ENCODE measurements at places on chromosomes 13 and 19.

GRCh38 chr13:98201189-98201588, 24.1 kb upstream of the RNF113B start:
- no peak for DNase-seq

- DNase-seq: no peak
Observed at GRCh38 chr19:723714-724113, 15.0 kb downstream of the PALM start.

- peak; percentile 19 for DNase-seq
Observed at GRCh38 chr19:16442386-16443276, 29.1 kb downstream of the EPS15L1 start.

DNA sequence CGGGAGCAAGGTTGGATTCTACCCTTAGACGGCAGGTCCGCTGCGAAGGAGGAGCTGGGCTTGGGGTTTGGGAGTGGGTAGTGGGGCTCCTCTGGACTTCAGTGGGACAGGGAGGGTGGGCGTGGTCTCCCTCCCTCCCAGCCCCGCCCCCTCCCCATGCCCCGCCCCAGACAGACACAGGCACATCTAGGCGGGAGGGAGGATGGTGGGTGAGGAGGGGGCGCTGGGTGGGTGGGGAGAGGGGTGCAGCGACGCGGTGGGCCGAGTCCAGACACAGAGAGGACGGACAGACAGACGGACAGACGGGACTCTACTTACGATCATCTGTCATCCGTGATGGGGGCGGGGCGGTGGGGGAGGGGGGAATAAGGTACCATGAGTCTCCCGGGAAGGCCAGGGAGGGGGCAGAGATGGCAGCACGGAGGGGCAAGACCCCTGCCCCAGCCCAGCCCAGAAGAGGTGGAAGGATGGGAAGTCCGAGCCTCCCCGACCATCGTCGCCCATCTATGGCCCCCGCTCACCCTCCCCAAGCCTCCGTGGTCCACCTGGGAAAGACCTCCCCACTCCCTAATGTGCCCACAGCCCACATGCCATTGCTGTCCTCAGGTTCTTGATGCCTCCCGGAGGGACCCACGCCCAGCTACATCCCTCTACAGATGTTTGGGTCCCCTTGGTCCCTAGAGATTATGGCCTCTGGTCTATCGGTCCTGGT, 64.8 kb downstream of the UNC13A start:
- no peak for DNase-seq

- DNase-seq: no peak
Observed at GRCh38 chr13:30870049-30870884, 35.8 kb upstream of the MEDAG start.

DNA sequence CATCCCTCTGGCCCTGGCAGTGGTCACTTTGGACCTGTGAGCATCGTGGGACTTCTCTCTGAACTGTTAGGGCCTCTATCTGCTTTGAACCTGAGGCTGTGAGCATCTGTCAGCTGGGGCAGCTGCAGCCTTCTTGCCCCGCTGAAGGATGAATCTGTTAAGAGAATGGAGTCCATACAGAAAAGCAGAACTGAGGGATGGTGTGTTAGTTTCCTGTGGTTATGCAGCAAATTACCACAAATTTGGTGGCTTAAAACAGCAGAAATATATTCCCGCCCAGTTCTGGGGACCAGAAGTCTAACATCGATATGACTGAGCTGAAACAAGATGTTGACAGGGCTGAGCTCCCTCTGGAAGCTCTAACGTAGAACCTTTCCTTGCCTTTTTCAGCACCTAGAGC, 1.6 kb upstream of the ZNF497 start:
- no peak for DNase-seq

DNA sequence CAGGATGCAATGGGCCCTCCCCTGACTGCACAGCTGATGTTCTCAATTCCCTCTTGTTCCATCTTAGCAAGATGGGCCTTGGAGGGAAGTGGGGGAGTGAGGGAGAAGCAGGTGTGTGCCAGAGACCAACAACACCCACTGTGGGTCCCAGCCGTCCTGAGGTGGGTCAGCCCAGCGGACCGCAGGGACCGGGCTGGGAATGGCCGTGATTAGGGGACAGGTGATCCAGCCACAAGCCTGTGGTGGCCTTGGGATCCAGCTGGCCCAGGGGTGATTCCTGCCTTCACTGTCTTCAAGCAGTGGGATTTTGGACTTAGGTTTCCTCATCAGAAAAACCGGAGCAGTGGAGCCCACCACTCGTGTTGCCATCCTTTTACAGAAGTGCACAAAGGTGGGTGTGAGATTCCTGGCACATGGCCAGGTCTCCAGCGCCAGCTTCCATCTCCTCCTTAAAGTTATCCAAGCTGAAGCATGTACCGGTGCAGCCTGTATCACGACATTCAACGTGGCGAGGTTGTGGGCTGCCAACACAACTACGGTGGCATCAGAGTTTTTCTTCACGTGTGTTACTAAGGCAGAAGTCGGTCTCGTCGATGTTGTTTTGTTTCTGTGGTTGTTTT, 9.0 kb upstream of the ATP11A start:
- DNase-seq: no peak

DNA sequence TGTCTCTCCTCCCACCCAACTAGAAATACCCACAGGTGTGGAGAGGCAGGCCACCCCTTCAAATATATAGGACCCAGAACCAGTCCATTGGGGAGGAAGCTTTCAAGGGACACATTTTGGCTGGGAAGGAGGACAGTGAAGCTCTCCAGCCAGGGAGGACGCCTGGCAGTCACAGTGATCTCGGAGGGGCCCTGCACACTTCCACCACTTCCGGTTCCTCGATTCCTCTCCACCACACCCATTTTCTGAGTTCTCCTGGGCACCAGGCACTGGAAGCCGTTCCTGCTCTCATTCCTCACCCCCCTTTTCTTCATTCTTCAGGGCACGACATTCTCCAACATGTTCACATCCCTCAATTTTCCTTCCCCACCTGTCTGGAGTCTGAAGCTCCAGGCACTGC, 30.4 kb upstream of the CEACAM21 start:
- DNase-seq: no peak

- no peak for DNase-seq
Observed at GRCh38 chr13:36344173-36344572, 2.0 kb downstream of the SPART start.

DNA sequence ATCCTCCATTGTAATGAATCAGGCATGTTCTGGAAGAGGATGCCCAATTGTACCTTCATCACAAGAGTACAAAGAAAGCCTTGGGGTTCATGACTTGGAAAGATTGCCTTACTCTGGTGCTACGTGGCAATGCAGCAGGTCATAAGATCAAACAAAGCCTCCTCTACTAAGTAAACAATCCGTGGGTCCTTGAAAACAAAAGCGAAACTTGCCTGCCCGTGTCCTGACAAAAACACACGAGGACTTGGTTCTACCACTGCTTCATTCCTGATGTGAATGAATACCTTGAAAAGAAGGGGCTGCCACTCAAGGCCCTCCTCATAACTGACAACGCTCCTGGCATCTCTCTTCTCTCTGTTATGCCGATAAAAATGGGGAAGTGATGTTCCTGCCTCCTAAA, 18.9 kb downstream of the ZNF563 start:
- DNase-seq: no peak

- no peak for DNase-seq
Observed at GRCh38 chr19:11182994-11183393, 14.4 kb downstream of the KANK2 start.

GRCh38 chr19:33665776-33666595, 44.2 kb downstream of the CHST8 start:
- DNase-seq: no peak

DNA sequence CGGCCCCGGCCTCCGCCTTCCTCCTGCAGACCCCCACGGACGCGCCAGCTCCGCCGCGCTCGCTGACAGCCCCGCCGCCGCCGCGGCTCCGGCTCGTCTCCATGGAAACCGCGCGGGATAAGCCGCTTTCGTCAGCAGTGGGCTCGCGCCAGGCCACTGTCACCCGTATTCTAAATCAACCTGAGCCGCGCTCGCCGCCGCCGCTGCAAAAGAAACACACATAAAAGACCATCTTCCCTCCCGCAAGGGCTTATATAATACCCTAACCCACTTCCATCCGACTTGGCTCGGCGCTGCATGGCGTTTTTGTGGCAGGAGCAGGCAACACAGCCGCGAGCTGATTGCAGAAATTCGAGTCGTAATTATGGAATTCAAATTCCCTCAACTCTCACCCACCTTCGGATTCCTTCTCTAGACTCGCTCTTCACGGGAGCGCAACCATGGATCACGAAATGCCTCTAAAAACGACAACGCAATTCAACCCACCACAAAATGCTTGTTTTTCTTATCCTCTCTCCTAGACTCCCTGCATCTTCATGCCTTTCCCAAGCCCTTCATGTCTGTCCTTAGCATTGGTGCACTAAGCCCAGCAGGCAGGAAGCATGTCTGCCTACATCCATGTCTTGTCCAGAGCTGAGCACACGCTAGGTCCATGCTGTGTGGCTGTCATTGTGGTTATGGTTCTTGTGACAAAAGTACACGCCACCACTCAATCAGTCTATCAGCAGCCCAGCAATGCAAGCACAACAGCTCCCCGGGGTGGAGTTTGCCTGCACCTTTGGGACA, at the start of gene AMER2:
Gene AMER2, minus strand, starts transcription at position 772 of the 786 bp plus-strand sequence. Its CDS starts 669 bp downstream, at position 103.
- DNase-seq: peak; percentile 70

- no peak for DNase-seq
Observed at GRCh38 chr13:30037306-30037705, 186.9 kb upstream of the UBL3 start.

GRCh38 chr13:64928696-64929499, 2301.2 kb downstream of the PCDH9 start:
- no peak for DNase-seq

- no peak for DNase-seq
Observed at GRCh38 chr19:5857203-5858081, 6.2 kb upstream of the FUT3 start.

DNA sequence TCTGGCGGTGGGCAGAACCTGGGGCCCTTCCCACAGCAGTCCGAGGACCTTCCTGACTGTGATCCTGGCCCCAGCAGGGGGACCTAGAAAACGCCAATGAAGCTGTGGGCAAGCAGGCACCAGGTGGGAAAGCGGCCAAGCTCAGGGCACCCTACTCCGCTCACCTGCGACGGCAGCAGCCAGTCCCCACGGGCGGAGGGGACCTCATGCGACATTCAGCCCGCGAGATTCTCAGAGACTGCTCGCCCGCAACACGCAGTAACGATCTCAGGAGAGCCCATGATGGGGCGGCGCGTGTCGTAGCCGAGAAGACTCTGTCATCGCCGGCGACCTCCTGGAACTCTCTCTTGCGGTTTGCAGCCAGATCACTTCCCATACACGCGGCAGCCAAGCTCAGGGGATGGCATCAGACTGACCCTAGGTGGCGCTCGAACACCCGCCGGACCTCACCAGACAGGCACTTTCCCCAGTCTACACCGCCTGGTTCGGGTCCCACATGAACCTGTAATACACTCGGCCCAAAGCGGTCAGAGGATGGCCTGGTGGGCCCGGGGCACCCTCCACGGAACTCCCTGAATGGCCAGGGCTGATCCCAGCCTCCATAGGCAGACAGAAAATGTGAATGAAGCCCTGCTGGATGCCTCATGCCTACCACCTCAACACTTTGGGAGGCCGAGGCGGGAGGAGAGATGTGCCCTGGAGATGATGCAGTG, 26.5 kb downstream of the MAN2B1 start:
- peak; percentile 60 for DNase-seq

DNA sequence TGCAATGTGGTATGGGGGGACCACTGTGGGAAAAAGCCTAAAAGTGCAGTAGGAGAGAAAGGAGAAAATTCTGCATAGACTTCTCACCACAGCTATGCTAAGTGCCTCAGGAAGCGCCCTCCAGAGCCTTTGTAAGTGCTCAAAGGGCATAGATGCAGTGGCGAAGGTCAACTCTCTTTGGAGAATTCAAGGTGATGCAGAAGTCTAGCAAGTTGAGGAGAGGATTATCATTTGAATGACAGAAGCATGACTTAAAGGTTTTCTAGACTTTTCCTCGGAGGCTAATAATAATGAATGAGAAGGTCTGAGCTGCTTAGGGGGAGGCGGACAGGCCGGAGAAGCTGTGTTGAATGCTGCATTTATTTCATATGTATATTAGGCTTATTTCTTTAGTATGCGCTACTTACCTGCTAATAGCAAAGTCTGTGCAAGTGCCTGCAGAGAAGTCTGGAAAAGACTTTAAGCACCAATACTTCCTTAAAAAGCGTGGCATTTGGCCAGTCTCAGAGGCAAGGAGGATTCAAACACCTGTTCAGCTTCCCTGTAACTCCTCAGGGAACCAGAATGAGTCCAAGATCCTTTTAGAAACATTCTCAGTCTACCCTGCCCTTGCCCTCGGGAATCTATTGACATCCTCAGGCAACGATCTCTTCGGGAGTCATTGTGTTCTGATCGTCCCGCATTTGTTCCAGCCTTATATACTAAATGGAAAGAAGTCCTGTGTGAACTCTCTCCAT, 56.2 kb downstream of the FLT1 start:
- no peak for DNase-seq

DNA sequence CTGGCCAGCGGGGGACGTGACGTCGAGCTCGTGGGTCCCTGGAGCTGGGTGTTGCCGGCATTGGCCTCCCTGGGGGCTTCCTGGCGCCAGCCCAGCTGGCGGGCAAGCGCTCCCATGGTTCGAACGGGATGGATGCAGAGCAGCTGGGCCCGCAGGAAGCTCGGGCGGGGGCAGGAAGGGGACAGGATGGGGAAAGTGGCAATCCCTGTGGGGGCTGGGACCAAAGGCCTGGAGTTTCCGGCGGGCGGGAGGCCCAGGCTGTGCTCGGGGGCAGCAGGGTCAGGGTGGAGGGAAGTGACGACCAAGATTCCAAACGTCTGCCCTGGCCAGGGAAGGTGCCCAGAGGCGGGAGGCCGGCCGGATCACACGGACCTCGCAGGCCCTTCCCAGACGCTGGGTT, 19.3 kb downstream of the PALM start:
- no peak for DNase-seq

- no peak for DNase-seq
Observed at GRCh38 chr19:28549680-28550277, 663.2 kb downstream of the UQCRFS1 start.

- no peak for DNase-seq
Observed at GRCh38 chr13:75776550-75776949, 140.4 kb downstream of the LMO7 start.

DNA sequence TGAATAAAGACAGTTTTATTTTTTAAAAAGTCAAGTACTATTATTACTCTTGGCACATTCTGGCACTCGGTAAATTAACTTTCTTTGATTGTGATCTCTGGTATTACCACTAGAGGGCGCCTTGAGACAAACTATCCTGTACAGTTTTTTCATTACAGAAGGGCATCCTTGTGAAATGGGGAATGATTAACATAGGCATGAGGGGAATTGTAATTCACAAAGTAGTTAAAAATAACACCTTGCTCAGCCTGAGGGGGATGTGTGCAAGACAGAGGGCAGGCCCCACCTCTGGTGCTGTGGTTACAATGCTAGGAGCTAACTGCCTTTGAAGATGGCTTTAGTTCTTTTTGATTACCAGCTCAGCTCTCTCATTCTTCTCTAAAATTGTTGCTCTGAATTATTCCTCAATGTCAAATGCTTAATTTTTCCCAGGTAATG, 24.2 kb upstream of the C1QTNF9B start:
- peak; percentile 29 for DNase-seq

Data from NCI-H1417 (cell line).